ENCODE measurements at places on chromosomes 4 and X. TPM values are rescaled to one million over a fixed set of nuclear protein-coding genes. Genes with fewer than 3 reads are reported as not detected.

DNA sequence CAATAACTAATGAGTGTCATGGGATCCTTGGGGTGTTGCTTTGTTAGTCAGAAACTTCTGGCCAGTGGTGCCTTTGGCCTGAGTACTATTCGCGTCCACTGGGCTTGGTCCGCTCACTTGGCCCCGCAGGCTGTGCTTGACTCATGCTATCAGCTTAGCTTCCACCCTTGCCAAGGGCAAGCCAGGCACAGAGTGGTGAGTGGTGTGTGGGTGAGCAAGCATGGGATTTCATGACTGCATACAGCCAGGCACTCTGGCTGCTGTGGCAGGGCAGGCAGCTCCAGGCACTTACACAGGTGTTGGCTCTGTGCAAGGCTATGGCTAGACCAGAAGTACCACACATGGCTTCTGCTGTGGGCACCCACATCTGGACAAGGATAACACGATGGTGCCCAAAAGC, 1026.3 kb downstream of the PCDH19 start:
- DNase-seq: no peak
- H3K36me3 ChIP-seq: no peaks in the 10 kb centered on the region
- no peak overlapping the region for H3K27ac ChIP-seq
- no peak overlapping the region for H3K4me3 ChIP-seq

- no peaks in the 10 kb centered on the region for H3K36me3 ChIP-seq
- no peaks in the 10 kb centered on the region for H3K27me3 ChIP-seq
- no peaks in the 10 kb centered on the region for H3K4me1 ChIP-seq
- no peak for DNase-seq
- no peak overlapping the region for H3K27ac ChIP-seq
- H3K4me3 ChIP-seq: no peak overlapping the region
These were observed 276.3 kb downstream of the HNRNPD start for GRCh38 chr4:82097504-82097903.

GRCh38 chrX:153728095-153728494, 3.4 kb downstream of the ABCD1 start:
- H3K36me3 ChIP-seq: peaks cover 3% of the 10 kb centered on the region
- peaks cover 17% of the 10 kb centered on the region for H3K4me1 ChIP-seq
- no peaks in the 10 kb centered on the region for H3K27me3 ChIP-seq
- no peak overlapping the region for H3K27ac ChIP-seq
- no peak for DNase-seq

DDX60 gene
- 16.2 TPM for total RNA-seq

DNA sequence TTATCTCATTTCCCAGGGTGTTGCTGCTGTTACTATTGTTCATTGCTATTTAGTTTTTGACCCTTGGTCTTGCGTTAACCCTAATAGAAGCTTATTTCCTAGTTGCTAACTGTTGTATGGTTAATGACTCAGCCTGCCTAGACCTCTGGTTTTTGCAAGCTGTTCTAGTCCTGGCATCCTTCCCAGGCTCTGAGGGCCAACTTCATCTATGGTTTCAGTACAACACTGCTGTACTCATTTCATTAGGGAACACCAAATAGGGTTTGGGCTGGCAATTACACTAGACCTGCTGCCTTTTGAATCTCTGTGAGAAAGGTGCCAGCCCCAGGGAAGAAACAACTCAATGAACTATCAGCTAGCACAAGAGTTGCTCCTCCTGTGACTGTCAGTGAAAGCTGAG, 59.6 kb downstream of the DCX start:
- peaks cover 14% of the 10 kb centered on the region for H3K4me1 ChIP-seq
- no peaks in the 10 kb centered on the region for H3K27me3 ChIP-seq
- H3K36me3 ChIP-seq: no peaks in the 10 kb centered on the region
- H3K4me3 ChIP-seq: no peak overlapping the region
- no peak overlapping the region for H3K27ac ChIP-seq

- peak within 1 kb of the TSS; percentile 69 for H3K4me3 ChIP-seq
- no peaks in the 10 kb centered on the region for H3K27me3 ChIP-seq
- H3K36me3 ChIP-seq: no peaks in the 10 kb centered on the region
- no peak within 1 kb of the TSS for H3K27ac ChIP-seq
These were observed at the start of gene FREM3 for GRCh38 chr4:143700416-143701352. TSS of gene FREM3 (minus strand) at chr4:143700675. CDS start at chr4:143700675, 0 bp downstream.

DNA sequence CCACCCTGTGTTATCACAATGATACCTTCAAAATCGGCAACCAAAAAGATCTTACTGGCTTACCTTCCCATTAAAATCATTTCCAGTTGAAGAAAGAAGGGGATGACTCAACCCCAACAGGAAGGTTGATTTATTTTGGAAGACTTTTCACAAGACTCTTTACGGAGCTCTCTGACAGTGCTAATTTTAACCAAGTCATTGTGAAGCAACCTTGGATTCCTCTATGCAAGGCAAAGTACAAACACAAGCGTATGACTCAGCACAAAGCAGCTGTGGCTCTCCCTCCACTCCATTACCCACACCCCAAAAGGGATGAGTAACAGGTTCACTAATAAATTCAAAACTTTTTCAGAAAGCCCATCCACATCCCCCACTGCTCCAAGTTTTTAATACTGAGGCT, 213.8 kb upstream of the FGF13 start:
- H3K27me3 ChIP-seq: no peaks in the 10 kb centered on the region
- no peaks in the 10 kb centered on the region for H3K36me3 ChIP-seq
- DNase-seq: no peak

SPANXC gene
- total RNA-seq: not detected

AP1S2 gene
- total RNA-seq: 61.6 TPM

DNA sequence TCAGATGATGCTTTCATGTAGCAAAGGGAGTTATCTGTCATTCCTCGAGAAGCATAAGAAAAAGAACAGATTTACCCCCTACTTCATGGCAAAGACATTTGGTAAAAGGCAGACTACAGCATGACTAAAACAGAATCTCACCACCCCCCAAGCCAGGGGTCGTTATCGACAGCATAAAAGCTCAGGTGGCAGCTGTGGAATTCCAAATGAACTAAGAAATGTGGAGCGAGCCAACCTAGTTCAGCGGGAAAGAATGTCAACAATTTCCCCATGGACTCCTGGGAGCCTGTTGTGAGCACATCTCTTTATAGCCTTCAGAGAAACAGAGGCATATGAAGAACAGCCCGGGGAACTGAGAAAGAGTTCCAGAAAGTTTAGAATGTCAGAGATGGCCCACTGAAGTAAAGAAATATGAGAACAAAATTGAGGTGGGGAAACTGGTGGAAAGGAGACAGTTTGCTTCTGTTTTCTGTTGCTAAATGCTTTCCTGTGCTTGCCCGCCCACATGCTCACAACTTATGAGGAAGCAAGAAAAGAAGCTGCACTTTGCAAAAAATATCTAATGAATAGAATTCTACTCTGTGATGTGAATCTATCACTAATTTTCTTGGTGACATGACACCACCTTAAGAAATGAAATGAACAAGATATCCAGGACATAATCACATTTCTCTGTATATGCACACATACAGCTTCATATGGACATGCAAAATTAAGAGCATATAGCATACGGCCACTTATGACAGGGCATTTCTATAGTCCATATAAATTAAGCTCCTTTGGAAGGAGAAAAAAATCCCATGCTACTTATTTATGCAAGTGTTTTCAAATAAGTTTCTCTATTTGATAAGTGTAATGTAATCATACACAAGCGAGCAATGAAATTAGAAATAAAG, 135.3 kb upstream of the MID1 start:
- H3K27me3 ChIP-seq: no peaks in the 10 kb centered on the region
- no peaks in the 10 kb centered on the region for H3K4me1 ChIP-seq
- peak overlapping the region; percentile 52 for H3K4me3 ChIP-seq

ALB gene
- total RNA-seq: not detected

DNA sequence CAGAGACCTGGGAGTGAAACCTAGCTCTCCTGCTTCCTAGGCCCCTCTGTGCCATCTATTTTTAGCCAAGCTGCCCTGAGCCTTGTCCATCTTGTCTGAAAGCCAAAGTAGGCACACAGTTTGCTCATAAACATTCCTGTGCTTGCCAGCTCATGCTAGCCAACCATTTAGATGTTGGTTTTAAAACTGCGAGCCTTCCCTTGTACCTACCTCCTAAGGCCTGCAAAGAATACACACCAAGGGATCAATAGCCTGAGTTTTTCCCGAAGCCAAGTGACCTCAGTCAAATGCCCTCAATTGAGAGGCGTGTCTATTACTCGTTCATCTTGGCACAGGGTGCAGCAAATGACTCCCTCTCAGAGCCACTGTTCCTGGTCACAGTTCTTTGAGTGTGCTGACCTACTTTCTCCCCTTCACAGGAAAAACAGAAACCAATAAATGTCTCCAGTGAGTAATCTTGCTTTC, 48.5 kb downstream of the ZCCHC12 start:
- DNase-seq: no peak
- H3K27ac ChIP-seq: peak overlapping the region; percentile 83
- no peaks in the 10 kb centered on the region for H3K27me3 ChIP-seq
- H3K36me3 ChIP-seq: no peaks in the 10 kb centered on the region

DNA sequence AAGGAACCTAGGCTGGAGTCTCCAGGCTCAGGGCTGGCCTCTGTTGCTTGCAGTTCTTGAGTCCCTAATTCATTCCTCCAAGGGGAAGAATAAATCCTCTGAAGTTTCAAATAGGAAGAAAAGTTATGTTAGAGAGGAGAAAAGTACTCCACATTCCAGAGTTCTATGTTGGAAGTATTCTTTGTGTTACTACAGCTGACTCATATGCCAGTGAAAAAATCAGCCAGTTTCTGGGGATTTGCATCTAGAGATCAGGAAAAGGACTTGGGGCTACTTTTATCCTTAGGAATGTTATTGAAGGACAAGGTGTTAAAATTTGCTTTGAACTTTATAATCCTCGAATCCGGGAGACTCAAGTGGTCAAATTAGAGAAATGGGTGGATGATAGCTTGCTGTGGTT, 11.7 kb upstream of the NUDT9 start:
- H3K27me3 ChIP-seq: no peaks in the 10 kb centered on the region
- no peak overlapping the region for H3K27ac ChIP-seq
- DNase-seq: no peak
- H3K4me3 ChIP-seq: no peak overlapping the region
- H3K4me1 ChIP-seq: no peaks in the 10 kb centered on the region
- H3K36me3 ChIP-seq: no peaks in the 10 kb centered on the region

DNA sequence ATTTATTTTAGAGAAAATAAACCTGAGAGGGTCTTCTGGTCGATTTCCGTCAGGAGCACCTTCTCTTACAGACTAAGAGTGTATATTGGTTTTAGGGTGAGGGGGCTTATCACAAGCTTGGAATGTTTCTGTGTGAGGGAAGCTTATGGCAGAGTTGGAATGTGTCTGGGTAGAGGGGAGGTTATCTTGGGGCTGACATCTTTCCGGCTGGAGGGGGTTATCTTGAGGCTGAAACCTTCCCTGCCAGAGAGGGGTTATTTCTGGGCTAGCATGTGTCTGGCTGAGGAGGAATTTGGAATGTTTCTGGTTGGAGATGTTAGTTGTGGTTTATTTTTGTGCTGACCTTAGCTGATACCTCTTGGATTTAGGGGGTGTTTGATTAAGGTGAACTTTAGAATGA, 1312.1 kb downstream of the ADGRL3 start:
- no peaks in the 10 kb centered on the region for H3K36me3 ChIP-seq
- H3K4me1 ChIP-seq: no peaks in the 10 kb centered on the region
- H3K4me3 ChIP-seq: no peak overlapping the region
- H3K27ac ChIP-seq: no peak overlapping the region

CDK16 gene
- 74.6 TPM for total RNA-seq

DNA sequence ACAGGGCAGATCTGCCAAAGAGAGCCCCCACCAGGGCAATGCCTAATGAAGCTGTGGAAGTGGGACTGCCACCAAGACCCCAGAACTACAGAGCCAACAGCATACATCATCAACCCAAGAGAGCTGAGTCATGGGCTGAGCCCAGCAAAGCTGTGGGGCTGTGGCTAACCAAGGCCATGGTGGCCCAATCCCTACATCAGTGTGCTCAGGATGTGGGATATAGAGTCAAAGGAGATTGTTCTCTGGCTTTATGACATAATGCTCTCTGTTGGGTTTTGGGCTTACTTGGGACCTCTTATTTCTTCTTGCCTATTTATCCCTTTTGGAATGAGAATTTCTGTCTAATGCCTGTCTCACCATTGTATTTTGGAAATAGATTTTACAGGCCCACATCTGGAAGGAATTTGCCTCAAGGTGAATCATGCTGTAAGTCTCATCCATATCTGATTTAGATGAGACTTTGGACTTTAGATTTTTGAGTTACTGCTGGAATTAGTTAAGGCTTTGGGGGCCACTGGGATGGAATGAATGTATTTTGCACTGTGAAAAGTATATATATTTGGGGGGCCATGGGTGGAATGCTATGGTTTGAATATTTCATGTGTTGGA, 5.4 kb upstream of the PRDM5 start:
- no peaks in the 10 kb centered on the region for H3K36me3 ChIP-seq
- no peak overlapping the region for H3K4me3 ChIP-seq
- DNase-seq: no peak
- H3K4me1 ChIP-seq: no peaks in the 10 kb centered on the region
- no peak overlapping the region for H3K27ac ChIP-seq

MUC7 gene
- total RNA-seq: not detected

- no peak for DNase-seq
- H3K4me3 ChIP-seq: no peak overlapping the region
- no peak overlapping the region for H3K27ac ChIP-seq
These were observed 116.0 kb downstream of the ZNF827 start for GRCh38 chr4:145822581-145822980.

PRSS12 gene
- 0.14 TPM for total RNA-seq

PLAC8 gene
- 3.7 TPM for total RNA-seq

ARR3 gene
- not detected for total RNA-seq

- no peaks in the 10 kb centered on the region for H3K4me1 ChIP-seq
- no peak for DNase-seq
These were observed 94.5 kb upstream of the DHRSX start for GRCh38 chrX:2595258-2595657.

LAGE3 gene
- total RNA-seq: 8.9 TPM

AFF2 gene
- total RNA-seq: 16.6 TPM

DNA sequence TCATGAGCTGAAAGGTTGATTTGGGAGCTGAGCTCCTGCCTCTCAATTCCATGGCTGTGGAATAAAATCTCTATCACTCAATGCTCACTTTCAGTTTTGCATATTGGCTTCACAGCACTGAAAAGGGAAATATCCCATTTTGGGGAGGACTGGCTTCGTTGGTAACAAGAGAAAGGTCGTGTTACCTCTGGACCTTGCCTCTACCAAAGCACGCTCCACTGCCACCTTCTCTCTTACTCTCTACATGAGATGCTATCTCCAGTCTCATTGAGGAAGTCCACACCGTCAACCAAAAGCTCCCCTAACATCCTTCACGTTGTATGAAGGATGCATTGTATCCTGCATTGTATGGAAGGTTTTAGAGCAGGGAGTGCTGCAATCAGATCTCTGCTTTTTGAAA, 195.0 kb upstream of the LDB2 start:
- no peak overlapping the region for H3K27ac ChIP-seq
- no peaks in the 10 kb centered on the region for H3K4me1 ChIP-seq
- H3K36me3 ChIP-seq: no peaks in the 10 kb centered on the region
- no peak overlapping the region for H3K4me3 ChIP-seq
- no peaks in the 10 kb centered on the region for H3K27me3 ChIP-seq

GRCh38 chrX:152904151-152905080, 6.5 kb downstream of the ZNF185 start:
- H3K27ac ChIP-seq: no peak overlapping the region
- no peaks in the 10 kb centered on the region for H3K27me3 ChIP-seq
- H3K36me3 ChIP-seq: no peaks in the 10 kb centered on the region
- peaks cover 24% of the 10 kb centered on the region for H3K4me1 ChIP-seq

- H3K4me3 ChIP-seq: no peak overlapping the region
- H3K27me3 ChIP-seq: no peaks in the 10 kb centered on the region
- H3K4me1 ChIP-seq: no peaks in the 10 kb centered on the region
- no peak for DNase-seq
These were observed 22.6 kb upstream of the NMU start for GRCh38 chr4:55658657-55659056.

- no peak overlapping the region for H3K27ac ChIP-seq
- no peaks in the 10 kb centered on the region for H3K27me3 ChIP-seq
- H3K4me1 ChIP-seq: no peaks in the 10 kb centered on the region
- no peak overlapping the region for H3K4me3 ChIP-seq
- DNase-seq: no peak
- no peaks in the 10 kb centered on the region for H3K36me3 ChIP-seq
These were observed 14.4 kb downstream of the VGLL1 start for GRCh38 chrX:136546371-136546781.
